ENCODE measurements at places on chromosomes 2 and 18.

DNA sequence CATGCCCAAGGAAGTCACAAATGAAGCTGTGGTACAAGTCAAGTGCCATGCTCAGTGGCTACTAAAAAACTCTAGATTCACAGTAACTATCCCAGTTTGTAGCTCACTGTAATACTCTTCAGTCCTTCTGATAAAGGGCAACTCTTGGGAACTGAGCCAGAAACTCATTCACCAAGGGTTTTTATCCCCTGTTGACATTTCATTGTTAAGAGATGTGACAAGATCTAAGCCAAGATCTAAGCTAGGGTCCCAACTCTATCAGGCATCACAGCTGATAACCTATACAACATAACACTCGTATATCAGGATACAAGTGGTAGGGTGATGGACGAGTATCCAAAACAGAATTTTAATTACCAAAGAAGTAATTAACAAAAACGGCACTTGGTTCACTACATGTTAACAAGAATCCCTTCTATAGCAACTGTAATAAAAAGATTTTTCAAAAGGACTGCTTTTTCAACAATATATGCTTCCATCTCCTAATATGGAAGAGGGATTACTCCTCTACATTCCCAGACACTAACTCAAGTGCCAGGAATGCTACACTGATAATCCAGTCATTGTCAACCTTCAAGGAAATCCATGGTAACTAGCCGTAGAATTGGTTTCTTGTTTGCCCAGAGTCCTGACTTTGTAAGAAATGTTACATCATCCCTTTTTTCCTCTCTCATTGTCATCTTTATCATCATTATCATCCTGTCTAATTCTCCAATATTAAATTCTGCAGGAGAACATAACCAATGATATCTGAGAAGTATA, 111.7 kb downstream of the CDH2 start:
- peak; percentile 85 for DNase-seq

- DNase-seq: no peak
These were observed 56.2 kb downstream of the DDX1 start for GRCh38 chr2:15647622-15648590.

DNA sequence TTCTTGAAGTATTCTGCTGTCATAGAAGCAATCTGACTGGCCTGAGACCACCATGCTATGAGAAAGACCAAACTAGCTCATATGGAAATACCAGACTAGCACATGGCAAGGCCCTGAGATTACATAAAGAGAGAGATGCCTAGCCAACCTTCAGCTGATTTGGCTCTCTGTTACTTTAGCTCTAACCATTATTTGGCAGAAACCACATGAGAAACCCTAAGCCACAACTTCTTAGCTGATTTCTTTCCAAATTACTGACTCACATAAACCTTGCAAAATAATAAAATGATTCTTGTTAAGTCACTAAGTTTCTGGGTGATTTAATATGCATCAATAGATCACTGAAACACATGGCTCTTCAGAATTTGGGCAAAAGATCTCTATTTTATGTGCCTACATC, 295.0 kb upstream of the ZNF521 start:
- DNase-seq: no peak

- DNase-seq: no peak
These were observed 57.6 kb upstream of the CD302 start for GRCh38 chr2:159855557-159856061.

GRCh38 chr2:160252278-160252887, 52.3 kb upstream of the ITGB6 start:
- no peak for DNase-seq

- peak; percentile 70 for DNase-seq
These were observed 11.9 kb downstream of the ZNF407 start for GRCh38 chr18:74609535-74609934.

- no peak for DNase-seq
These were observed 102.2 kb upstream of the FZD7 start for GRCh38 chr2:201931475-201931874.

- DNase-seq: no peak
These were observed 130.7 kb downstream of the TMEM247 start for GRCh38 chr2:46610021-46610420.

GRCh38 chr18:13320891-13321425, 102.4 kb downstream of the LDLRAD4 start:
- DNase-seq: no peak

DNA sequence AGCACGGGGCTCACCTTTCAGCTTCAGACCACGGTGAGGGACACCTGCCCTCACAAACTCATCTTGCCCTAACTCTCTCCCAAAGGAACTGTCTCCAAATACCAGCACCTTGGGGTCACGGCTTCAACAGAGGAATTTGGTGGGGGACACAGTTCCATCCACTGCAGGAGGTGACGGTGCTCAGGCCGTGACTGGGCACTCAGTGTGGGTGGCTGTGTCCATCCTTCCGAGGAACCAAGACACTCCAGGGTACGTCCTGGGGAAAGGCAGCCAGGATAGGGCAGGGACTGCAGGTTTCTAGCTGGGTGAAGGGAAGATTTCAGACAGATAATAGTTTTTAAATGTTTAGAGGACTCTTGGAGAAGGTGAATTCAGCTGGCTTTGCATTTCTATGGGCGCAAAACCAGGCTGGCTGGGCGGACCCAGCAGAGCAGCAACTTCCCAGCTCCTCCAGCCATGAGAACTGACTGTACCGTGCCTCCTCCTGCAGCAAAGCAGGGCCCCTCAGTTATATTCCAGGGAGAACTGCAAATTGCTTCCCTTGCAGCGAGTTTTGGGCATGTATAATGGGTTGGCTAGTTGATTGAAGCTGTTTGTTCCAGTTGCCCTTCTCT, 23.9 kb upstream of the ALLC start:
- DNase-seq: no peak
